ENCODE measurements at places on chromosomes 2 and 18.

- no peak for DNase-seq
These were observed 255.3 kb upstream of the AGAP1 start for GRCh38 chr2:235238537-235238936.

DNA sequence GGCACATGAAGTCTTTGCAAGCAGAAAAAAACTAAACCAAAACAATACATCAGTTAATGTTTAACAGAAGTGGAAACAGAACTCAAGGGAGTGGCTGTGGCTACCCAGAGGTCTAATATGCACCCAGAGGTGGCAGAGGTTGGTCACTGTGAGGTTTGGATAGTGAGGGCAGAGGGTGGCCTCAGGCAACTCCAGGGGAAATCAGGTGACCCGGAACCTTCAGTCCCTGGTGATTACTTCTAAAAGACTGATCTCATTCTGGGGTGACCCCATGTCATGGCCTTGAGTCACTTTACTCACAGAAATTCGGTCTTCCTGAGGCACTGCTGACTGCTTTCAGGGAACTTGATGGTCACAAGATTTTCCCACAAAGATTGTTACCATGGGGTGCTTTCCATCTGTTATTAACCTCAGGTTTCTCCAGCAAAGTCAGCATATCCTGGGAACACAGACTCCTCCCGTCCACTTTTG, 99.4 kb downstream of the TMEM17 start:
- no peak for DNase-seq

GRCh38 chr2:241443486-241444223, 64.7 kb downstream of the STK25 start:
- peak; percentile 53 for DNase-seq

DNA sequence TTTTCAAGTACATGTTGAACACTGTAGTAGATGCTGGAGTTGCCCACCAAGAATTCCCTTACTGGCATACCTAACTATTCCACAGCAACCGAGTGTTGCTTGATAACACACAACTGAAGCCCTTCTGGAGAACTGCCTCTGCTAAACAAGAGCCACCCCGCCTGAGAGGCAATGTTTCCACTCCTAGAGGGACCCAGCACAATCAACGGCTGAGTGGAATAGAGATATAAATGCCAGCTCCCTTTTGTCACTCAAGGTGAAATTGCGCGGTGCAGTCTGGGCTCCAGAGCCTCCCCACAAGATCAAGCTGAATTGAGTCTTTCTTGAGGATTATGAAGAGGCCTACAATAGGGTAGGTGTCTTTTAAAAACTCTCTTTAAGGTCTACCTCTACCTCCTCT, 49.1 kb upstream of the SCN9A start:
- DNase-seq = no peak

DNA sequence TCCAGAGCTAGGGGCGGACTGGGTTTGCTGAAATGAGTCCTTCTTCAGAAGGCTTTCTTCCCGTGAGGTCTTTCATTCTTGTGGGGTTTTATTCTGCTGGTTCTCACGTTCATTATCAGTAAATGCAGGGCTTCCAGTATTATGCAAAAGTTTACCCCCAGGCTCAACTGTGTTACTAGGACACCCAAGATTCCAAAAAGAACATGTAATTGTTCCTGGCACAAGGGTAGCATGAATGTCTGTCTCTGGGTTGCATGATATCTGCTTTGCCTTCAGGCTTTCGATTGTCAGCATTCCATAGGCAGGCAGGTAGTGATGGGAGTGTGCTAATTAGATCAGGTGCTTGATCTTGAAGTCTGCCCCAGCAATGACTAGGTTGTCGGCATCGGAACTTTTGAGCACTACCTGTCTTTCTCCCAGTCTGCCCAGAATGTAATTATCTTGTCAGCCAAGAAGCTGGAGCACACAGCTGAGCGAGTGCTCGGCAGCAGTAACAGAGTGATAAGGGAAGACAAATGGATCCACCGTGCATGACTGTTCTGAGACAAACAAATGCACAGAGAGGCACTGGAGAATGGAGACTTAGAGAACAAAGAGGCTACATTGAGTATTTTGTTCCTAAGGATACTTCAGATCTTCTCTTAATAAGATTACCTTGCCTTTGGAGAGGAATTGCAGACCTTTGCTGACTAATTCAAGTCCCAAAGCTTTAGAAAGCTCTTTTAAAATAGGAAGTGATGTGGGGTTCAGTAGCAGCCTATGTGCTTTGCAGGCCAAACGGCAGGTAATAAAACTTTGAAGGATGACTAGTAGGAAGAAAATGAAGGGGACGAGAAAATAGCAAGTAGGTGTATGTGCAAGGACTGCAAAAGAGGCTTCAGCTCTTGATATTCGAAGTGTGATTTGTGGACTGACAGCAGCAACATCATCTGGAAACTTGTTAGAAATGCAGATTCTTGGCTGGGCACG, 41.9 kb downstream of the ITGB6 start:
- no peak for DNase-seq

DNA sequence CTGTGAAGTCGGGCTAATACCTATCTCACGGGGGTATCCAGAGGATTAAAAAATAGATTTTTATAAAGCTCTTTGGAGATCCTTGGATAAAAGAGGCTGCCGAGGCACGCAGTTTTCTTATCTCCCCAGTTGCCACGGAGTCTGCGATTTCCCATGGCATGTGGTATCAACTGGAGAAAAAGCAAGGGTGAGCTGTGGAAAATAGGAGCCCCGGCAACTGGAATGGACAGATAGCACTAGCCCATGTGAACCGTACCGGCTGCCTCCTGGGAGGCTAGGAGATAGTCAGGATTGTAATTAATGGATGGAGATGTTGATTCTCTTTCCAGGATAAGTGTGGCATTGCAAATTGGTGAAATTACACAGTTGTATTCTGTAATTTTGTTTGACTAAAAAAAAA, 407.6 kb upstream of the KCNH7 start:
- no peak for DNase-seq

- no peak for DNase-seq
These were observed 141.4 kb downstream of the VAPA start for GRCh38 chr18:10055125-10055750.

DNA sequence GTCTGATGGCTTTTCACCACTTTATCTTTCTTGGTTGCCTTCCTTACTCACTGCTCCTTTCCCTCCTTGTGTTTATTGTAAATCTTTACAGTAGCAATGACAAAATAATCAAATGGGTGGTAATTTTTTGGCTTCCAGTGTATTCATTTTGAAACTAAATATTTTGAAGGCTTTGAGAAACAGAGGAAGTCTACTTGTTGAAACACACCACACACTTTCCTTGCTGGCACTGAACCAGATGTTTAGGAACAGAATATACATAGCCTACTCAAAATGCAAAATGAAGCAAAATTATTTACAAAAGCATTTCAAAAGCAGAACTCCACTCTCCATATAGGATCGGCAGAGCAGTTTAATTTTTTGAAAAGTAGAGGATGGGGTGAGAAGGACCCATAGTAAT, 189.8 kb downstream of the LTBP1 start:
- no peak for DNase-seq

GRCh38 chr2:1563084-1563857, 150.0 kb downstream of the TPO start:
- DNase-seq = no peak

- peak; percentile 81 for DNase-seq
These were observed 13.0 kb upstream of the FAHD2A start for GRCh38 chr2:95389245-95390119.

DNA sequence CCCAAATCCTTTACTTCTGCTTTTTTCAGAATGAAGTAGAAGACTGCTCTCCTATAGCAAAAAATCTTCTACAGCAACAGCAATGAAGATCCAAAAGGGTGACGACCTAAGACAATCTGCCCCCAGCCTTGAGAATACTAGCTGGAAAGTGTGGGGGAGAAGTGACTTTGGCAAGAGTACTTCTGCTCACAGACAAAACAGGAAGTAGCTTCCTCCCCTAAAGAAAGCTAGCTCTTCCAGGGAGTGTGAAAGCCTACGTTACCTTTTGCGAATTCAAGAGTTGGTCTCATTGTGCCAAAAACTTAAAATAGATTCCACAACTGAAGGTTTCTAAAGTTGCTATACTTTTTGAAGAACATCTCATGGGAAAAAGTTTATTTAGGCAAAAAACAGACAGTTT, 1069.2 kb upstream of the CHAC2 start:
- no peak for DNase-seq

DNA sequence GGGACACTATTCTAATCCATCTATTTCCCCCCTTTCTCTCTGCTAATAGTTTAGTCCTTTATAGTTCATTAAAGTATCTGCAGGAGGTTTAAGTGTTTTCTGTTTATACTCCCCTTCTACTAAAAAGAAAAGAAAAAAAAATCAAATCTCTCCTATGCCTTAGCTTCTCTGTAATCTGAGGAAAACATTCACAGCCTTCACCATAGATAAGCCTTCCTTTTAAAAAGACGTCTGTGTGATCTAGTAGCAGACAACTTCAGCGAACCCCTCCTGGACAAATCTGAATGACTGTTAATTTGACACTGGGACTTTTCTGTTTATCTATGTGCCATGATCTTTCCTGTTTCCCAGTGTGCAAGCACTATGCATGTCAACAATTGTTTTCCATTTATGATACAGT, 70.4 kb upstream of the CDH19 start:
- no peak for DNase-seq

- DNase-seq = no peak
These were observed 1.4 kb downstream of the ASB3 start for GRCh38 chr2:53785366-53785765.

DNA sequence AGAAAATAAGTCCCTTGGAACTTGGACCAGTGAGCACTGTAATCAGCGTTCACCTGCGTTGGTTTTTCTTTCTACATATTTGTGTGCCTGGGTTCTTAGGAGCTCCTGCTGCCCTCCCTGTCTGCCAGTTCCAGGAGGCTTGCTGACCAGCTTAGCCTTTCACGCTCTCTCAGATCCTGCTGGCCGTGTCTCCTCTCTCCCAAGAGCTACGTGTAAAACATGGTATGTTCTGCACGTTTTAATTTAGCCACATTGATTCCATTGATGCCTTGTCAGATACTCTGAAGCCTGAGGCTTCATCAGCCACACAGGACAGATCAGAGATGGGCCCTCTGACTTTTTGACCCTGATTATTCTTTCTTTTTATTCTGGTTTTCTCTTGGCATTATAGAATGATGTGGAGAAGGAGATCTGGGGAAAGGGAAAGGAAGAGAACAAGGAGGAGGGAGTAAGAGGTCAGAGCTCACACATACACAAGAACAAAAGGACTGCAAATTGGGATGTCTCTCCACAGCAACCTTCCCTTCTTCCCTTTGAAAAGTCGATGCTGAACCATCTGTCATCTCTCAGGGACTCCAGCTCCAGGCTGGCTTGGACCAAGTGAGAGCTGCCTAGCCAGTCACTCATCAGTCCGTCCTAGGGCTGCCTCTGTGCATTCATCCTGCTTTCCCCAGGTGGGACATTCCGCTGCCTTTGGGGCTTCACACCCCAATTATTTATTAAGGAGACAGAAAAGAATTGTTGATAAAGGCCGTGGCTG, 152.8 kb downstream of the PIK3C3 start:
- no peak for DNase-seq

DNA sequence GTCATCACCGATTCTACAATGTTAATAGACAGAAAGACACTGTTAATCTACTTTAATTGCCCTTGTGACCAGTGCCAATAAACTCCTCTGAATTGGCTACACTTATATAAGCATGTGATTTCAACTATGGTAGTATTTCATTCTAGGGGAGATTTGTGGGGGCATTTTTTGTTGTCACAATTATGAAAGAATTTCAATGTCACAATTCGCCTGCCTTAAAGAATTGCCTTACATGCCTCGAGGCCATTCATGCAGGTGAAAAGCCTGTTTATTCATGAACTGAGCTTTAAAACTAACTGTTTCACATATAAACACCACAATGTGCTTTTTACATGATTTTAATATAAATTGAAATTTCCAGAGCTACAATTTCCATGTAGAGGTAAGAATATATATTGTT, 162.8 kb downstream of the GCA start:
- DNase-seq = no peak

DNA sequence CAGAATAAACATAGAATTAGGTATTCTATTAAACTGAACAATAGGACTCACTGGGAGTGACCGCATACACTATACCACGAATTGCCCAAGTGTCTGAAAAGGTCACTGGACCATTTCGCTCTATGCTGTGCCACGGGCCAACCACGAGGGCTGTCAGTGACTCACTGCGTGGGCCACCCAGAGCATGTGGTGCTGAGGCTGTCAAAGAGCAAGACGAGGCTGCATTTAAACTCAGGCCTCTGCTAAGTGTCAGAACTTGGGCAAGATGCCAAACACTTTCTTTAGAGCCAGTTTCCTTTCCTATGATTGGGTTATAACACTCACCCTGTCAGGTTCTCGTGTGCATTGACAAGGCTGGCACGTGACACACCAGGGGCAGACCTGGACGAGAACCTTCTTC, 97.5 kb downstream of the SH3YL1 start:
- no peak for DNase-seq

DNA sequence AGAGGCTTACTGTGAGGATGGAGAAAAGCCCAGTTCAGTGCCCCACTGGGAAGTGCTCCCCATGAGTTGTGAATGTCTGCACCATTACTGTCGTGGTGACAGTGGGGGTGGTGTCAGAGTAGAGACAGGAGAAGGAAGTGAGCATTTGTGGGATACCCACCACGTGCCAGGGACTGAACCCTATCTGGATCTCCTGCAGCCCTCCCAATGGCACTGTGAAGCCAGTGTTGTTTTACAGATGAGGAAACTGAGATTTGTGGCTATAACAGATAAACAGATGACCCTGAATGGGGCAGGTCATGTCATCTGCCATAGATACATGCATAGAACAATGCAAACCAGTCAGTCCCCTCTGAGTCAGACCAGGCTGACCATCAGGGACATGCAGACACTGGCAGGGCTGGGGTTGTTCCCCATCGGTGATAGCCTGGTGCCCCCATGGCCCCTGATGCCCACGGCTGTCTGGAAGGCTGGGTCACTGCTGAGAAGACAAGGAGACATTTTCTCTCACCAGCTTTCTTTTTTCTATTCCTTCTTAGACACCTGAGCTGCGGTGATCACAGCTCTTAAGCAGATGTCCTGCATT, 60.8 kb downstream of the EMILIN2 start:
- peak; percentile 49 for DNase-seq

GRCh38 chr18:58547864-58548263, 81.0 kb downstream of the ALPK2 start:
- DNase-seq = no peak

All from GM20000 (cell line).